Anterior cingulate cortex (tissue), 58 donors: ENCODE measurements at places on chromosomes 2 and 18.
A peak's percentile ranks its signal among the peaks of the same experiment; 100 is the strongest.

DNA sequence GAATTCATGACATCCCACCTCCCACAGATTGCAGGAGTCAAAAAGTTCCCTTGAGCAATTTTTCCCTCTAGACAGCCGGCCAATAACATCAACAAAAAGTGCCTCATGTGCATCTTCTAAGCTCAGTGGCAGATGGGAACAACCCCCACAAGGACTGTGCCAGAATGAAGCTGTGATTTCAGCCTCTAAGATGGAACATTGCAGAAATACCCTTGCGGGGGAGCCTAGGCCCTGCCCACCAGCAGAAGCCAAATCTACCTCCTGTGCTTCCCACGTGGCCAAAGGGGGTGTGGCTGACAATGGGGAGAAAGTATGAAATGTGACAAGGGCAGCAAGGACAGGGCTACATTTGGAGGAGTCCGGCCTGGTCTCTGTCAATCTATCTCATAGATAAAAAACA is 482.3 kb downstream of the TGIF1 start:
- no peak for DNase-seq

DNA sequence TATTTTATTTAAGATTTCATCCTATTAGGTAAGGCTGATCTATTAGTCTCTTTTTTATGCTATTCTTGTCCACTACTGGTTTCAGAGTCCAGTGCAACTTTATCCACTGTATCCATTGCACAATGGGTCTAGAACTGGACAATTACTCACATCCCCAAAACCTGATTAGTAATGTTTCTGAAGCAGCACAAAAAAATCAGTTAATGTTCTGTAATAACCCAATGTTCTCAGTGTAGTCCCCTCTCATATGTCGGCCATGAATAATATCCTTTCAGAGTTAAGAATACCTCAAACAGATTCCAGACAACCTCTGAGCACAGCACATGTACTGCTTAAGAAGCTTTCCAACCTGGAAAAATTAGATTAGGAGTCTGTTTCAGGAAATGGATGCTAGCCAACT is 29.7 kb downstream of the MGAT4A start:
- no peak for DNase-seq

DNA sequence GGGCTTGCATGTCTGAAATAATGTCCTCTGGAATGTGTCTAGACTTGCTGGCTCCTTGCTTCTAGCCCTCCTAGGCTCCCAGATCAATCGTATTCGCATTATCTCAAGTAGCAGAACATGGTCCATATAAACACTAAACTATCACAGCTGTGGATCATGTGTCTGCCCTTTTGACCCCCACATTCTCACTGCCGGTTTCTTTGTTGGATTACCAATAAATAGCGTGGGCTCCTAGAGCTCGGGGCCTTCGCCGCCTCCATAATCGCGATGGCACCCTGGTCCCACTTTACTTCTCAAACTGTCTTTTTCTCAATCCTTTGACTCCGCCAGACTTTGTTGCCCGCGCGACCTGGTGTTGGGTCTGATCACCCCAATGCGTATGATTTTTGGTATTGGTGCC is 6.3 kb upstream of the SCYGR8 start:
- DNase-seq = no peak

GRCh38 chr18:44937960-44938719 is 257.5 kb downstream of the SETBP1 start:
- DNase-seq = no peak

GRCh38 chr2:21656330-21657075 is 532.7 kb downstream of the TDRD15 start:
- DNase-seq = no peak

- DNase-seq = no peak
These were observed 6.8 kb downstream of the EDAR start for GRCh38 chr2:108982259-108982679.

GRCh38 chr2:208112969-208113368 is 11.4 kb downstream of the CRYGD start:
- DNase-seq = no peak

DNA sequence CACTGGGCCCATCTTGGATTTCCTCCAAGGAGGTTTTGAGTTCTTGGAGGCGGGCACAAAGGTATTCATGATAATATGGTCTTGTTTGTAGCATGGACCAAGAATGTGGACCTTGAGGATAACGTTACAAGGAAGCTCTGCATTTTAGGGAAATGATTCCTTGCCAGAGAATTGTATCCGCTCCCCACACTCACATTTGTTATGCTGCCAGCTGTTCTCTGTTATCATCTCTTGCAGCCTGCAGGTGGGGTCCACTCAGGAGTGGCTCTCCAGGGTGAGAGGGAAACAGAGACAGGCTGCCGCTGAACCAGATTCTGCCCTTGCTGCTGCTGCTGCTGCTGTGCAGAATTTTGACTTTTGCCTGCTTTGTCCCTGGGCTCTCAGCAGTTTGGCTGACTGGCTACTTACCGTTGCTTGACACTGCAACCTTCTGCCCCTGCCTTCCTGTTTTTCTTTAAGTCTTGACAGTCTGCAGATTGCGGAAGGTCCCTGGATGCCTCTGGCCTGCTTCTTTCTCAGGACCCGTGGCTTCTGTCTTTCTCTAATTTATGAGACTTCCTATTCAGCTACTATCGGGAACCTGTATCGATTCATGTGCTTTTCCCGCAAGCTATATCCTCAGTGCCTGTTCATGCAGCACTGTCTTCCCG is 122.3 kb upstream of the DOCK10 start:
- DNase-seq = no peak

DNA sequence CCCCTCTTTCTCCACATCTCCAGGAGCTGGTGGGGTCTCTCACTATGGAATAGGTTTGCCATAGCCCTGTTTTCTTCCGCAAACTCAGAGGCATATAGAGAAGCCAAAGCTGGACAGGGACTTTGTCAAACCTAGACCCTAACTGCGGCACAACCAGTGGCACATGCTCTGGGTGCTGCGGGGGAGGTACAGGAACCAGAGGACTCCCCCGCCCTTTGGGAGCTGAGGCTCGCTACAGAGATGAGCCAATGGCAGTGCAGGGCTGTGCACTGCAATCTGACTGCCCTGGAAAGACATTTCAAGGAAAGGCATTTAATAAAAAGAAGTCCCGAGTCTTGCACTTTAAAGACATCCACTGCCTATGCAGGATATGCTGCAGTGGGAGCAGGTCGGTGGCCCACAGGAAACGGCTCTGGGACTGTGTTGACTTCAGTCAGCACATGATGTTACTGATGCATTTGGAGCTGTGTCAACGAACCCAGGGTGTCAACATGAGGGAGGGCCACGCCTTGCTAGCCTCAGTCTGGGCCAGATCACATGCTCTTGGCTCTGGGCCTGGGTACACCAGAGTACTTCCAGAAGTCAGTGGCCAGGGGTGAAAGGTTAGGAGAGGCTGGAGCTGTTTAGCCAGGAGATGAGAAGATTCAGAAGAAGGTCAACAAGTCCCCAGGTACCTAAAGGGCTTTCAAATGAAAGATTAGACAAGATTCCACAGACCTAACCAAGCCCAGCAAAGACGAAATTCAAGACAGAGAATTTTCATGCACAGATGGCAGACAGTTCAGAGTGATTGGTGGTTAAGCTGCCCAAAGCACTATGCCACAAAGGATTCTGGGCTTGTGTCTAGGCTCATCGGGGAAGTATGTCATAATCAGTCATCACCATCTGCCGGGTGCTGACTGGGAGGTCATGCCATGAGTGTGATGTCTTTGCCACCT is 8.2 kb downstream of the SLC35F6 start:
- DNase-seq = peak; percentile 69

- DNase-seq = no peak
These were observed 385.0 kb upstream of the TNP1 start for GRCh38 chr2:217244815-217245214.

- DNase-seq = peak; percentile 45
These were observed 1047.6 kb upstream of the FANCL start for GRCh38 chr2:59288771-59289170.

- DNase-seq = no peak
These were observed 267.7 kb upstream of the CYRIA start for GRCh38 chr2:16933355-16933754.

DNA sequence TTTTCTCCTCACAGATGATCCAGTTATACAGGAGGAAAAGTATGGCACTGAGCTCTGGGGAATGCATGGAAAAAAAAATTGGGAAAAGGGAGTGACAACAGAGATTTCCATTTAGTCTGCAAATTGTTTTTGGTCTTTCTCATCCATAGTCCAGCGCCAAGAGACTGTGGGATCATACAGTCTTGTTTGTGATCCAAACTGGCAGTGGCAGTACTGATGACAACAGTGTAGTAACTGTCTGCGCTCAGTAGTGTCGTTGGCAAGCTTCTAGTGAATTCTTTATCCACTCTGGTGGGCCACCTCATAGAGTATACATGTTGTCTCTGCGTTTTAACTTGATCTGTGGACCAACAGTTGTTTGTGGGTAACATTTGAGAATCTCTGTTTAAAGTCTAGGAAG is 37.9 kb downstream of the GALNT1 start:
- DNase-seq = peak; percentile 35

- DNase-seq = no peak
These were observed 170.2 kb downstream of the TPGS2 start for GRCh38 chr18:36658611-36659010.

GRCh38 chr2:95382192-95382591 is 20.3 kb upstream of the FAHD2A start:
- no peak for DNase-seq

DNA sequence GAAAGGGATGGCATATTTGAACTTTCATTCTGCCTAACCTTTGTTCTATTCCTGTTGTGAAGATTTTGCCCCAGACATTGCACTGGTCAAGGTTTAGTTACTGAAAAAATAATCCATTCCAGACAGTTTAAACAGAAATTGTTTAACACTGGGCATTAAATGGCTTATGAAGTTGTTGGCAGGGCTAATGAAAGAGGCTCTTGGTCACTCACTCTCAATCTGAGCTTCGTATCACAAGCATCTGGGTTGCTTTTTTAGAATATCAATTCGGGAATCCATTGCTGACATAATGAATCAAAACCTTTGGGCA is 8.0 kb upstream of the ACYP2 start:
- no peak for DNase-seq

DNA sequence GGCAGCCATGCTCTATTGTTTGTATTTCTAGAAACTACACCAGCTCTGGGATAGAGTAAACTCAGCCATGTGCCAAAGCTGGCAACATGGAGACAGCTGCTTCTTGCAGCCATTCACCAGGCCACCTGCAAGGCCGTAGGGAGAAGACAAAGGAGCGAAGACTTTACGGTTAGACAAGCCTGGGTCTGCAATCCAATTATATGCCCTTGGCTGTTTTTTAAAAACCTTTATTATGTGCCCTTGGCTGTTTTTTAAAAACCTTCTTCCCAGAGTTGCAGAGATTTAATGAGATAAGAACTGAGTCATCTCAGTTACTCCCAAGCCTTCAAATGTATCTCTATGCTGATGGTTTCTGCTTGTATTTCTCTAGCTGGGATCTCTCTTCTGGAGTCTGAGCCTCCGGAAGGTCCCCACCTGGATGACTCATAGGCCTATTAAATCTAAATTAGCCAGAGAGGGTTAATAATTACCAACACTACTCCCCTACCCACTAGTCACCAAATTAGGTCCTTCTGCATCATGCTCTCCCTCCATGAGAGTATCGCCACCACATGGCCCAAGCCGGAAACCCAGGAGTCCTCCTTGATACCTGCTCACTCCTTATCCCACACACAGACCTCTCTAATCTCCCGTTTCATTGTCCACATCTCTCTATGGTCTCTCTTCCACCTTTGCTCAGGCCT is 17.5 kb upstream of the DPP4 start:
- no peak for DNase-seq

DNA sequence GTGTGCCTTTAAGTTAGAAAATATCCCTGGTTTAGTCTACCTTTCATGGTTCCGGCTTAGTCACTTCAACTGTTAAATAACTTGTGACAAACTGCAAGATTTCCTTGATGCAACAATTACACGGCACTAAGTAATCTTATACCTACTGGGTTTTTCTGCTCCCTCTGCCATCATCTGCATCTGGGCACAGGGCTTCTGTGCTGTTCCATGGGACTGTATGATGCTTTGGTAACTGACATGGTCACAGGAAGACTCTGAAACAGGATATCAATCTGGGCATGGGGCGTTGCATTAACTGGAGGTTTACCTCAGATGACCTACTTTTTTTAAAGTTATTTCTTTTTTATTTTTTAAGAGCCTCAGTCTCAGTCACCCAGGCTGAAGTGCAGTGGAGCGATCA is 365.4 kb downstream of the SS18 start:
- DNase-seq = no peak

GRCh38 chr2:15653806-15654726 is 62.4 kb downstream of the DDX1 start:
- DNase-seq = no peak

DNA sequence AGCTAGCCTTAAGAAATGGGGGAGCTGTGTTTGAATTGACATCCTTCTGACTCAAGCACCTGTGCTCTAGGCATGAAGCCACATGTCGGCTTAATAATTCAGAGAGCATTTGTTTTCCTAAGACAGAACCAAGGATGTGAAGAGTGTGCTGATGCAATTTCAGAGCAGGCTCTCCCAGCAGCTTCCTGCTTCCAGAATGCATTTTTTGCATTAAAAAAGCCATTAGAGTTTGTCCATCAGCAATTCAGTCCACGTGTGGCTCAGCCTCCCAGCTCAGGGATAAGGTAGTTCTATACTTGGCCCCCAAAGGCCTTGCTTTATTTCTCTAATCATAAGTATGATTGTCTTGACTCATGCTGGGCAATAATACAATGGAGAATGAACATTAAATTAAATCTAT is 37.7 kb downstream of the DOCK10 start:
- no peak for DNase-seq

DNA sequence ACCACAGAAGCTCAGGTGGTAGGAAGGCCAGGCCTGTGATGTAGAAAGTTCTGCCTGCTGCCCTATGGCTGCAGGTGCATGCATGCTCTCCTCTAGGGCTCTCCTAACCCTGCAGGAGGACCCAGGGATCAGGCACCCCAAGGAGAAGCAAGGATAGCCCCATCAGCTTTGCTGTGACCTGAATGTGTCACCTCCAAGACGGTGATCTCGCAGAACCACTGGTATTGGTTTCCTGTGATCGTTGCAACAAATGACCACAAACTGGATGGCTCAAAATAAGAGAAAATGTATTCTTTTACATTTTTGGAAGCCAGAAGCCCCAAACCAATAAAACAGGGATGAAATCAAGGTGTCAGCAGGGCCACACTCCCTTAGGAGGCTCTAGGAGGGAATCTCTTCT is 327.3 kb downstream of the BCL11A start:
- DNase-seq = no peak

- no peak for DNase-seq
These were observed 23.5 kb upstream of the MFF start for GRCh38 chr2:227301523-227301922.

DNA sequence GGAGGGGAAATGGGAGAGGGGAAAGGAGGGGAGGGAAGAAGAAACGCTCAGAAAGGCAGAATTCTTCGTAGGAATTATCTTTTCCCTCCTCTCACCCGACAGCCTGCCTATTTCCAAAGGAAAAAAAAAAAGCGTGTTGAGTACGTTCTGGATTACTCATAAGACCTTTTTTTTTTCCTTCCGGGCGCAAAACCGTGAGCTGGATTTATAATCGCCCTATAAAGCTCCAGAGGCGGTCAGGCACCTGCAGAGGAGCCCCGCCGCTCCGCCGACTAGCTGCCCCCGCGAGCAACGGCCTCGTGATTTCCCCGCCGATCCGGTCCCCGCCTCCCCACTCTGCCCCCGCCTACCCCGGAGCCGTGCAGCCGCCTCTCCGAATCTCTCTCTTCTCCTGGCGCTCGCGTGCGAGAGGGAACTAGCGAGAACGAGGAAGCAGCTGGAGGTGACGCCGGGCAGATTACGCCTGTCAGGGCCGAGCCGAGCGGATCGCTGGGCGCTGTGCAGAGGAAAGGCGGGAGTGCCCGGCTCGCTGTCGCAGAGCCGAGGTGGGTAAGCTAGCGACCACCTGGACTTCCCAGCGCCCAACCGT is at the start of gene GAD1:
Gene GAD1 (plus strand): TSS at position 384 of the 589 bp plus-strand sequence. CDS start 1,705 bp downstream, outside the sequence.
- peak; percentile 76 for DNase-seq

- no peak for DNase-seq
These were observed 283.4 kb downstream of the CNTNAP5 start for GRCh38 chr2:124308319-124309062.
